ENCODE measurements at places on chromosomes 11 and 22.

- DNase-seq, result no peak
Observed at GRCh38 chr22:50114221-50115021, 24.6 kb downstream of the MOV10L1 start.

DNA sequence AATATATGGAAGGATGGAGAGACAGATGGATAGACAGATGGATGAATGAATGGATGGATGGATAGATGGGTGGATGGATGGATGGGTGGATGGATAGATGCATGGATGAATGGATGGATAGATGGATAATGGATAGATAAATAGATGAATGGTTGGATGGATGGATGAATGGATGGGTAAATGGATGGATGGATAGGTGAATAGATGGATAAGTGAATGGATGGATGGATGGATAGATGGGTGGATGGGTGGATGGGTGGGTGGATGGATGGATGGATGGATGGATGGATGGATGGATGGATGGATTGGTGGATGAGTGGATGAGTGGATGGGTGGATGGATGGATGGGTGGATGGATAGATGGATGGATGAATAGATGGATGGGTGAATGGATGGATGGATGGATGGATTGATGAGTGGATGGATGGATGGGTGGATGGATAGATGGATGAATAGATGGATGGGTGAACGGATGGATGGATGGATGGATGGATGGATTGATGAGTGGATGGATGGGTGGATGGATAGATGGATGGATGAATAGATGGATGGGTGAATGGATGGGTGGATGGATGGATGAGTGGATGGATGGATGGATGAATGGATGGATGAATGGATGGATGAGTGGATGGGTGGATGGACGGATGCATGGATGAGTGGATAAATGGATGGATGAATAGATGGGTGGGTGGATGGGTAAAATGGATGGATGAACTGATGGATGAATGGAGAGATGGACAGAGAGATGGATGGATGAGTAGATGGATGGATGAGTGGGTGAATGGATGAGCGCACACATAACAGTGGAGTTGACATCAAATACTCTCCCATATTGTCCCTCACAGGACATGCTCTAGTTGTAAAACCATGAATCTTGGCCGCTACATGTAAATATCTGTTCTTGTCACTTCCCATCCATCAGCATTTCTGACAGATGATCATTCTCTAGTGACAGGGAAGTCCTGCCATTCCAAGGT is 8.8 kb downstream of the LSP1 start:
- no peak for DNase-seq

GRCh38 chr11:65593518-65594414 is 1.8 kb downstream of the KCNK7 start:
- peak; percentile 48 for DNase-seq

DNA sequence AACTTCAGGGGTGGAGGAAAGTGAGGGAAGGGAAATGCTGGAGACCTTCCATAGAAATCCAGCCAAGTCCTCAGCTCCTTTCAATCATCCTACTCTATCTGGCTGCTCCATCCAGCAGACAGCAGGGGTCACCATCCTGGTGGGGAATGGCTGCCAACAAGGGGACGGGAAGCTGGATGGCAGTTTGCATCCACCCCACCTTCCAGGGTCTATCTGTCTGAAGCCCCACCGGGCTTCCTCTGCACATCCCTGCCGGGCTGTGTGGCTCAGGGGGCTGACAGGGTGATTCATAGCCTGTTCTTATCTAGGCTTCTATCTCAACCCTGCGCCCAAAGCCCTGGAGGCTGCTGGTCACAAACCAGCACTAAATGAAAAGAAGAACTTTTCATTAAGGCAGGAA is 1.1 kb downstream of the SYTL2 start:
- DNase-seq, result no peak

- no peak for DNase-seq
Observed at GRCh38 chr11:3635641-3636375, 6.0 kb downstream of the ART5 start.

GRCh38 chr11:2788168-2789071 is 88.6 kb upstream of the KCNQ1OT1 start:
- DNase-seq, result no peak

- DNase-seq, result no peak
Observed at GRCh38 chr11:122882189-122882856, at the start of gene JHY. Gene JHY (plus strand): TSS chr11:122882759. CDS start chr11:122885850, 3,091 bp downstream.

GRCh38 chr11:18775492-18776292 is 15.9 kb downstream of the PTPN5 start:
- DNase-seq, result peak; percentile 77

DNA sequence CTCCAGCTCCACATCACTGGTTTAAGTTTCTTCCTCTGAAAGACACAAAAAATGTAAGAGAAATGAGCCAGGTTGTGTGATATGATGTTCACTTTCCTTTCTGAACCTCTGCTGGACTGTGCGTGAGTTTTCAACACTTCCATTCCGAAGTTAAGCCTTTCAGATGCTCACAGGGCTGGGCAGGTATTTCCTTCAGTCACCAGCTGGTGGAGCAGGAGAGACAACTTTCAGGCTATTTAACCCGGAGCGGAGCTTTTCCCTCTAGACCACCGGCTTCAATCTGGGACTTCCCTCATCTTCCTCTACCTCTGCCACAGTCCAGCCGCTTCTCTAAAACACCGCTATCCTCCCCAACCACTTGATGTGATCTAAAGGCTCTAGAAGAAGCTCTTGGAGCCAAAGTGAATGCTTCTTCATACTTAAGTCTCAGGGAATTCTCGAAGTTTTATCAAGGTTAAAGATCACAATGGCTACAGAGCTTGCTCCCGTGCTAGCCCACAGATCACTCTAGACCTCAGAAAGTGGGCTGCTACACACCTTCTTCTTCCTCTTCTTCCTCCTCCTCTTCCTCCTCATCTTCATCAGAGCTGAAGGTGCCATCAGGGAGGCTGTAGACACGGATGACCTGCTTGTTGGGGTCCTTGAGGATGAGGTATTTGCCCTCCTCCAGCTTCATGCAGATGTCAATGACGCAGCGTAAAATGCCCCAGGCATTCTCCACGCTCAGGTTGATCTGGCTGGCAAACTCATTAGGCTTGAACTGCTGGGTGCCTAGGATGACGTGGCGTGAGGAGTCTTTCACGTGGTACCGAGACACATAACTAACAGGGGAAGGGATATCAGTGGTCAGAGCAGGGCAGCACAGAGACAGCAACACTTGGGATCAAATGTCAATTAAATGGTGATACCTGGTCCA is 4.4 kb upstream of the FOXRED2 start:
- DNase-seq, result peak; percentile 21

- peak; percentile 44 for DNase-seq
Observed at GRCh38 chr22:21942407-21943343, 10.0 kb downstream of the PPM1F start.

GRCh38 chr11:122103321-122103720 is 12.7 kb downstream of the BLID start:
- DNase-seq, result no peak

DNA sequence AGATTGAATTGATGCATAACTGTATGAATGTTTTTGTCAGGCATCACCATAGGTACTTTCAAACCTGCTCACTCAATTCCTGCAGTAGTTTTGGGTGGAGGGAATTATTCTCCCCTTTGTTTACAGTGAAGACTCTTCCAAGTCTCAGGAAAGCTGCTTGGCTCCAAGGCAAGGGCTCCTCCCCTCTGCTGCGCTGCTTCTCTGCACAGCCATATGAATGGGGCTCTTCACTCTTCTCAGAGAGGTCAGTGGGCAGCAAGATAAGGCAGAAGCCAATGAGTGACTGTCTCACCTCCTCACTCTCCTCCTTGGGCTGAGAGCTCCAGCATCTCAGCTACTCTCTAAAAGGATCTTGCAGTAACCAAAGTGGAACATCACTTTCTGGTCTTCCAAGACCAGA is 165.7 kb upstream of the TTC12 start:
- no peak for DNase-seq

- DNase-seq, result no peak
Observed at GRCh38 chr11:38952698-38953097, 2354.7 kb upstream of the RAG2 start.

DNA sequence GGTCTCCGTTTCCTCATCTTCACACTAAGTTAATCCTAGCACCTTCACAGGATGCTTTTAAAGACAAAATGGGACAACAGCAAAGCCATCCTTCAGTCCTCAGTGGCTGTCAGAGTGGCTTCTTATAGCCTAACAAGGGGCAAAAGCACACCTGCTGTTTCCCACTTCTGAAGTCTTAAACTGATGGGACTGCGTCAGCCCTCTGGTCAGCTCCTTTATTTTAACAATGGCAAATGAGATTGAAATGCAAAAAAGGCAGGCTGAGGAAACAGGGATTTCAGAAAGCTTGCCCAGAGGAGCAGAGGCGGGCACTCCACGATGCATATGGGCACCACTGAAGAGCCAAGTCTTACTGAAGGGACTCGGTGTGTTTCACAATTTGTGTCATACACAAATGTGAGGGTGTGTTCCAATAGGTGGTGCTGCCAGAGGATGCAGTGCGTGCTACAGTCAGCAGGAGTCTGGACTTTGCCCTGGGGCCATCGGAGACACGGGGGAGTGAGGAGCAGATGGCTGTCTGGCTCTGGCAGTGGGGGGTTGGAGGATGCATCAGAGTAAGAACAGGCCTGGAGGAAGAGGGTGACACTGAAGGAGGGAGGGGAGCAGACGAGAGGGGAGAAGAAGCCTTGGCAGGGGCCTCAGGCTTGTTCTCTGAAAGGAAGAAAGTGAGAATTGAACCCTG is 47.3 kb downstream of the TENM4 start:
- no peak for DNase-seq

DNA sequence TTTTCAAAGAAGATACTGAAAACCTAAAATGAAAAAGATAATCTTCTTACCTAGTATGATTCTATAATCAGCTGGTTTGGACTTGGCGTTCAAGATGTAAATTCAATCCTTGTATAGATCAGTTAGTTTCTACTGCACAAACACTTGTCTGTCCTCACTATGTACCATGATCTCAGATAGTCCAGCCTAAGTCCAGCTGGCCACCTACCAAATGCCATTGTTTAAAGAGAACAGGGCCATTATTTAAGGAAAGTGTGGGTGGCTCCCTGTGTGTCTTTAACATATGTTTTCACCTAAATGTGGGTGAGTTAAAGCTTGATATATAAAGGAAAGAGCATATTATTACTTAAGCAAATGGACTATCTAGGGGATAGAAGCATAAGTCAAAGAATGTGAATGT is 38.6 kb downstream of the BLID start:
- DNase-seq, result no peak

DNA sequence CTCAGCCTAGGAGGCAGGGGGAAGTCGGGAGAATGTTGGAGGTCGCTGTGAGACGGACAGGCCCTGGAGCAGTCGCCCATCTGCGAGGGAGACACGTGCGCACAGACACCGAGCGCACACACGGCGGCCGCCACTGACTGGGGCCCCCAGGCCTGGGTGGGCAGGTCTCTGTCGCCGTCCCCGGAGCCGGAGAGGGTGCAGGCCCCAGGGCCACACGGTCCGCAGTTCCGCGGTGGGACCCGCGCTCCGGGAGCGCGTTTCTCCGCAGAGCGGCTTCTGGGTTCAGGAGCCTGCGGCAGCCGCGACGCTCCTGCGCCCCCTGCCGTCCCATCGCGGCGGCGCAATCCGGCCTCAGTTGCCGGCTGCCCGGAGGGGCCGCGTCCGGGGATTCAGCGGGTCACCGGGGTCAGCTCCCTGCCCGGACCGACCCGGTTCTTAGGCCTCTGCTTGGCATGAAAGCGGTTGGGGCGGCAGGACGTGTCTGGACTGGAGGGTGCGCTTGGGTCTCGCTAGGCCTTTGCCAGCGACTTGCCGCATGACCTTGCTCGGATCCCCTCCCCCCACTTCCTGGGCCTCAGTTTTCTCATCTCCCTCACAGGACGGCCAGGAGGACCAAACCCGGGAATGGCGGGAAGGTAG is 31.2 kb downstream of the PDE2A start:
- DNase-seq, result peak; percentile 71

DNA sequence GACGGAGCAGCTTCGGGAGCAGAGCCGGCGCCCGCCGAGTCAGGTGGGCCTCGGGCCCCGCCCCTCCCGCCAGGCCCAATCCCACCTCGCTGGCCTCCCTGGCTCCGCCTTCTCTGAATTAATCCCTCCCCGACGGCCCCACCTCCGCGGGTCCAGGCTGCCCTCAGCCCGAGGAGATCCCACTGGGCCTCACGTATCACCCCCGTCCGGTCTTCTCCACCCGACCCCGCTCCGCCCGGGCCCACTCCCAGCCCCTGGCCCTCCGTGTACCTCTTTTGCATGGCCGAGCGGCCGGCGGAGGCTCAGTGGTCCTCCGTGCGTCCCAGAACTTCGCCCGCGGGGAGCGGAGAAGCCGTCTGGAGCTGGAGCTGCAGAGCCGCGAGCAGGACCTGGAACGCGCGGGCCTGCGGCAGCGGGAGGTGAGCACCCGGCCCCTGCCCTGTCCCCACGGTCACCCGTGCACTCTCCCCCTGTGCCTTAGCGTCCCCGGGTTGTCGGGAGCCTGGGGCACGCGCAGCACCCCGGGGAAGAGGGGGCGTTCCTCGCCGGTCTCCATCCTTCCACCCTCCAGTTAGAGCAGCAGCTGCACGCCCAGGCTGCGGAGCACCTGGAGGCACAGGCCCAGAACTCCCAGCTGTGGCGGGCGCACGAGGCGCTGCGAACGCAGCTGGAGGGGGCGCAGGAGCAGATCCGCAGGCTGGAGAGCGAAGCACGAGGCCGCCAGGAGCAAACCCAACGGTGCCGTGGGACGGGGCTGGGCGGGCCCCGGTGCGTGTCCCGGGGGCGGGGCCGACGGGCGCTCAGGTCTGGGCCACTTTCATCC is 2.2 kb upstream of the CD151 start:
- DNase-seq, result peak; percentile 67

DNA sequence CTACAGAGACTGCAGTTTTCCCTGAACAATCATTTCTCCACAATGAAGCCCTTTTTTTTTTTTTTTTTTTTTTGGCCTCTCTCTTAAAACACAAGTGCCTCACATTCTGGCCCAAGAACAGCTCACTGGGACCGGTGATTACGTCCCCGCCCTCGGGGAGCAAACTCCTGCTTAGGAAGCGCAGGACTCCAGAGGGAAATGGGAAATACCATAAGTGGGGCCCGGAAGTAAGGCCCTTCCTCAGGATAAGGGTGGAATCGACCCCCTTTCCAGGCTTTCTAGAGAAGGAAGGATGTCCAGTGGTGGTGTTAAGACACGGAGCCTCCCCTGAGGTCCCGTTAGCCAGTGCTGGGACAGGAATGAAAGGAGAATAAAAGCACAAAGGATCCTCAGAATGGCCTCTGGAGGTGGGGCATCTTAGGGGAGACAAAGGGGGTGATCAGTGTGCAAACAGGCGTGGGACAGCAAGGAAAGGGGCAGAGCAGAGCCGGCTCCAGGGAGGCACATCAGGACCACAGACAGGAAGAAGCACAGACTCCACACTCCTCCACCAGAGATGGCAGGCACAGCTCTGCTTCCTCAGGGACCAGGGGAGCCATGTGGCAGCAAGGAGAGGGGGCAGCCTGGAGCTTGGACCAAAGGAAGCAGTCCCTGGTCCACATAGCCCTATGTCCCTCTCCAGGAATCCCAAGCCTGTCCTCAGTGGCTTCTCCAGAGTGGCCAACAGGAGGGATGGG is 61.3 kb downstream of the CHST1 start:
- DNase-seq, result no peak

- DNase-seq, result no peak
Observed at GRCh38 chr11:126072141-126072741, 9.6 kb upstream of the CDON start.

- DNase-seq, result no peak
Observed at GRCh38 chr22:24403346-24403745, 24.1 kb upstream of the ADORA2A start.

- DNase-seq, result no peak
Observed at GRCh38 chr11:75945446-75945845, 130.4 kb downstream of the UVRAG start.
